ENCODE measurements at places on chromosomes 13 and 19.

- DNase-seq, result no peak
These were observed 112.3 kb downstream of the COL4A2 start for GRCh38 chr13:110419381-110419791.

- DNase-seq, result no peak
These were observed 17.8 kb downstream of the BIVM start for GRCh38 chr13:102816708-102817107.

GRCh38 chr13:49098771-49099512 is 121.2 kb upstream of the MLNR start:
- DNase-seq, result no peak

GRCh38 chr13:109900741-109901140 is 114.4 kb upstream of the IRS2 start:
- no peak for DNase-seq

DNA sequence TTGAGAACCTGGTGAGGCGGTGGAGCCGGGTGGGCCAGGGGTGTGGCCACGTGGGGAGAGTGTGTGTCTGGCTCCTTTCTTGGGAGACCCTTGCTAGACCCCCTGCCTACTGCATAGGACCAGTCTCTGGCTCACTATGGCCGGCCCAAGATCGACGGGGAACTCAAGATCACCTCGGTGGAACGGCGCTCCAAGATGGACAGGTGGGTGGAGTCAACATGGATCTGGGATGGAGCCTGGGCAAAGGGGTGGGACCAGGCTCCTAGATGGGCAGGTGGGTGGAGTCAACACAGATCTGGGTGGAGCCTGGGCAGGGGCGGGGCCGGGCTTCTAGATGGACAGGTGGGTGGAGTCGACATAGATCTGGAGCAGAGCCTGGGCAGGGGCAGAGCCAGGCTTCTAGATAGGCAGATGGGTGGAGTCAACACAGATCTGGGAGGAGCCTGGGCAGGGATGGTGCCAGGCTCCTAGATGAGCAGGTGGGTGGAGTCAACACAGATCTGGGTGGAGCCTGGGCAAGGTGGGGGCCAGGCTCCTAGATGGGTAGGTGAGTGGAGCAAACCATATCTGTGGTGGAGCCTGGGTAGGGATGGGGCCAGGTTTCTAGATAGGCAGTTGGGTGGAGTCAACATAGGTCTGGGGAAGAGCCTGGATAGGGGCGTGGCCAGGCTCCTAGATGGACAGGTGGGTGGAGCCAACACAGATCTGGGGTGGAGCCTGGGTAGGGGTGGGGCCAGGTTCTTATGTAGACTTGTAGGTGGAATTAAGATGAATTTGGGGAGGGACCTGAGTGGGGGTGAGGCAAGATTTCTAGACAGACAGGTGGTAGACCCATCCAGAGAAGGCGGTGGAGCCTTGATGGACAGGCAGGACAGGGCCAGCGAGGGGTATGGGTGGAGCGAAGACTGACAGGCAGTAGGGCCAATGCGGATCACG is 56.5 kb downstream of the VAV1 start:
- DNase-seq, result no peak

GRCh38 chr13:79011179-79011578 is 352.2 kb upstream of the OBI1 start:
- no peak for DNase-seq

DNA sequence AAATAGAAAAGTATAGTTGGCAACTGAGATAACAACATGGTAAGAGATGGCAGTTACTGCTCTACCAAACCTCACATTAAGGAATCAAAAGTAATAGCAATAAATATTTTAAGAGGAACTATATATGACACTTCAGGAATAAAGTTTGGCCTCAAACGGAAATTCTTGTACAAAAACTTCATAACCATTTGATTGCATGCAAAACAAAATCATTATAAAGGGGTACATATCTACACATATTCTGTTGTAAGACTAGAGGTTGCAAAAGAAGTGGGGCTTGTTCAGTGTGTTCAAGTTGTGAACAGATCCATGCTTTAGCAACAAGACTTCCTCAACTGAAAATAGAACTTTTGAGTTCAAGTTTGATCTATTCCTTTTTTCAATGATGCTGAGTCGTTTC is 133.5 kb upstream of the MIR17HG start:
- no peak for DNase-seq

GRCh38 chr19:11331502-11331901 is 8.0 kb downstream of the RAB3D start:
- DNase-seq, result no peak

- DNase-seq, result no peak
These were observed 108.0 kb downstream of the TBC1D4 start for GRCh38 chr13:75373988-75374387.

Measured in activated gamma-delta T cell treated with Interleukin-2 at 50 U/mL for 16 hours (primary cell).